Activated naive CD4-positive, alpha-beta T cell (primary cell): ENCODE measurements at places on chromosomes 1 and 21.

- no peak for DNase-seq
Measured at GRCh38 chr1:207742850-207743555, 8.9 kb upstream of the CD46 start.

- no peak for DNase-seq
Measured at GRCh38 chr21:39923476-39923875, 56.2 kb downstream of the PCP4 start.

GRCh38 chr1:90922202-90922601 lies 99.6 kb downstream of the ZNF644 start:
- no peak for DNase-seq

GRCh38 chr1:20184481-20184900 lies 1.4 kb upstream of the UBXN10 start:
- DNase-seq, result no peak

DNA sequence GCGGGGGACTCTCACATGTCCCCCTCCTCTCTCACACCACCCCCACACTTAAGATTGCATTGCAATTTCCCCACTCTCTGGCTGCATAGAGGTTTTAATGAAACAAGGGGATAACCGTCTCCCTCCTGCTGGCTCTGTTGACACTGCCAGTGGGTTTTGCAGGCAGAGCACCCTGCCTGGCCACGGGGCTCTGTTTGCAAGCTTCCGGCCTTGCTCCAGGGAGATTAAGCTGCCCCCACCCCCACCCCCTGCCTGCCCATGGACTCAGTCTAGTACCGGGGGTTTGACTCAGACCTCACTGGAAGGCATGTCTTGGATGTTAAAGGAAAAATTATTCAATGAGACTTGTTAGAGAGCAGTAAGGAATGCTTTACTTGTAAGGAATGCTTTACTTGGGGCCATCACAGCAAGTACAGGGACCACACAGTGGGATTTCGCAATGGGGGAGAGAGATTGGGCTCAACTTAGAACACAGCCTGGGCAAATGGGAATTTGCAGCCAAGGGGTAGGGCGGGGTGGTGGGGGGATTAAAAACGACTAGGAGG lies 101.0 kb downstream of the AJAP1 start:
- no peak for DNase-seq

GRCh38 chr21:36477001-36477400 lies 2.9 kb downstream of the CLDN14 start:
- DNase-seq, result no peak
